ENCODE measurements at places on chromosomes 12 and 14.

- no peak for DNase-seq
Observed at GRCh38 chr14:80926397-80927082, 15.0 kb downstream of the CEP128 start.

- DNase-seq, result no peak
Observed at GRCh38 chr12:53954694-53955035, at the start of gene HOXC12. HOXC12 (plus strand) TSS chr12:53954903; CDS start chr12:53954930, 27 bp downstream.

DNA sequence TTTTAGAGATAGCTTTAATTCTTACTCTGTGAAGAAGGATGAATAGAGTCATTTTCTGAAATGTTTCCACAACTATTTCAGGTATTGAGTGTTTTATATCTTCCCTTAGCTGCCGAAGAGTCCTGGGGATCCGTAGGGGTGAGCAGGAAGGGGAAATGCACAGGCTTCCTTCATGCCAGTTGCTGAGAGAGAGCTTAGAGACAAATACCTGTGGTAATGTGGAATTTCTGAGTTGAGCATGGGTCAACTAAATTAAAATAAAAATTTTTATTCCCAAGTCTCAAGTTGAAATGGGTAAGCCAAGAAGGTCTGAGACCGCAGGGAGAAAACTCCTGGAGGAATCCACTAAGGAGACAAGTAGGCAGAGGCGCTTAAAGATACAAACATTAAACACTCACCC, 185.7 kb downstream of the DAD1 start:
- no peak for DNase-seq

GRCh38 chr12:82089369-82090121, 268.6 kb downstream of the CCDC59 start:
- no peak for DNase-seq

DNA sequence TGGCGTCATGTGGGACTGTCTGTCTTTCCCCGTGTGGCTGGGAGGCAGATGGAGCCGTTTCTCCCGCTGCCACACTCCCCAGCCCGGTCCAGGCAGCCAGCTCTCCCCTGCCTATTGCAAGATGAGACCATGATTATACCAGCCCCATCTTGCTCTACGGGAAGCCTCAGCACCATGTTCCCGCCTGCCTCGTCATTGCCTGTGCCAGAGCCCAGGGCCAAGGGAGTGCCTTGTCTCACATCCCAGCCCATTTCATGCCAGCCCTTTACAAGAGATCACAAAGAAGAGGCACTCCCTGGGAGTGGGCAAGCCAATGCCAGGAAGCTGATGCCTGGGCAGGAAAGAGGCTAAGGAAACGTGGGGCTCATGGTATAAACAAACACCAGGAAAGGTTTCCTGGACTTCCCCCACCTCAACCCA, 23.9 kb downstream of the GPR68 start:
- DNase-seq, result no peak

DNA sequence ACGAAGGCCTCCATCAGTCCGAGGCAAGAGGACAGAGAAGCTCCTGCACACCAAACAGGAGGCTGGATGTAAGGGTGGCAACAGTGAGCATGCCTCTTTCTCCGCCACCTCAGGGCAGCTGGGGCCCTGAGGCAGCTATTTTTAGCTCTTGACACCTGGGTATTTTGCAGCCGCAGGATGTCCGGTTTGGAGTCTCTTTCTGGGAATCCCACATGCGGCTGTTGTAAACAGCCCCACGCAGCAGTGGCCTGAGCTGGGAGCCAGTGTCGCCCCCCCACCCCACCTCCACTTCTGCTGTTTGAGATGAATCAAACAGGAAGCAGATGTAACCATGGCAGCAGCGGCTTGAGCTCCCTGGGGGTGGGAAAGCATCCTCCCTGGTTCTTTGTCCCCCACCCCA, 11.7 kb downstream of the HDAC7 start:
- peak; percentile 69 for DNase-seq

DNA sequence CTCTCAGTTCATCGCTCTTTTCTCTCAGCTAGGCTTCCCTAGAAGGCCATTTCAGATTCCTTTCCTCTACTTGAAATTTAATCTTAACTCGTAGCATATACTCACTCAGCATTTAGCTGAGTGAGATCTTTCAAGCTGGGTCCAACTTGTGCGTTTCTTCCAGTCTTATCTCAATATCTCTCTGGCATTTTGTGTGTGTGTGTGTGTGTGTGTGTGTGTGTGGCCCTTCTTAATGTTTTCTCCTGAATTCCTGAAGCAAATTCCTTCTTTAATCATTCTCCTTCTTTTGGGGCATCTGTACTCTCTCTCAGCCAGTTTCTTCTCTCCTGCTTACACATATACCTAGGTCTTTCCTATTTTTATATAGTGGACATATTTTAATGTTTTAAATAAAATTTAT, 129.1 kb downstream of the KITLG start:
- DNase-seq, result no peak

GRCh38 chr14:73712071-73712506, 2.1 kb downstream of the PNMA1 start:
- no peak for DNase-seq

DNA sequence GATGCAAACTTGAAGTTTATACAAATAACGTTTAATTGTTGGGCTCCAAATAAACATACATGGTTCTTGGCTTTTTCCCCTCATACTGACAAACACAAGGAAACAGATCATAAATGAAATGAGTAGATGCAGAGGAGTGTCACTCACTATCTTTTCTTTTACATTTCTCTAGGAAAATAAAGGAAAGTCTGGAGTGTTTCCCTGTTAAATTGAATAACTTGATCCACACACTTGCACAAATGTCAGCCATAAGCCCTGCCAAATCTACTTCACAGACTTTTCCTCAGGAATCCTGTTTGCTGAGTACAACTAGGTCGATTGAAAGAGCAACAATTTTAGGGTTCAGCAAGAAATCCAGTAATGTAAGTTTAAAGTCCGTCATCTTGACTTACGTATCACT, 175.3 kb downstream of the PLCZ1 start:
- no peak for DNase-seq

- no peak for DNase-seq
Observed at GRCh38 chr12:104758771-104759170, 199.3 kb downstream of the SLC41A2 start.

GRCh38 chr12:54026640-54027441, 1.4 kb upstream of the HOXC6 start:
- DNase-seq, result no peak

- DNase-seq, result no peak
Observed at GRCh38 chr12:34347367-34347766, 325.1 kb downstream of the ALG10 start.

GRCh38 chr14:77217551-77217950, 36.0 kb downstream of the TMEM63C start:
- no peak for DNase-seq

GRCh38 chr12:109174468-109174867, 58.1 kb downstream of the ACACB start:
- DNase-seq, result no peak

GRCh38 chr12:108696111-108696995, 35.0 kb downstream of the CORO1C start:
- DNase-seq, result no peak

- DNase-seq, result no peak
Observed at GRCh38 chr14:101426466-101426865, 134.8 kb upstream of the DIO3 start.

DNA sequence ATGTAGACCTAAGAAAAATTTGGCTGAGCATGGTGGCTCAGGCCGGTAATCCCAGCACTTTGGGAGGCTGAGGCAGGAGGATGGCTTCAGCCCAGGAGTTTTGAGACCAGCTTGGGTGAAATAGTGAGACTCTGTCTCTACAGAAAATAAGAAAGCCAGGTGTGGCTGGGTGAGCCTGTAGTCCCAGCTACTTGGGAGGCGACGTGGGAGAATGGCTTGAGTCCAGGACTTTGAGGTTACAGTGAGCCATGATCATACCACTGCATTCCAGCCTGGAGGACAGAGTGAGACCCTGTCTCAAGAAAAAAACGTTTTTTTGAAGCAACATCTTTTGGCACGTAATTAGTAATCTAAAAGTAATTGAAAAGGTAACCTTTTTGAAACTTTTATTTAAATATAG, 70.9 kb downstream of the FERMT2 start:
- peak; percentile 14 for DNase-seq

GRCh38 chr12:28409892-28410291, 219.6 kb downstream of the CCDC91 start:
- DNase-seq, result no peak

GRCh38 chr12:48105321-48105866, 485 bp downstream of the SENP1 start:
- DNase-seq, result no peak

GRCh38 chr14:92579244-92579936, 65.8 kb downstream of the RIN3 start:
- no peak for DNase-seq

DNA sequence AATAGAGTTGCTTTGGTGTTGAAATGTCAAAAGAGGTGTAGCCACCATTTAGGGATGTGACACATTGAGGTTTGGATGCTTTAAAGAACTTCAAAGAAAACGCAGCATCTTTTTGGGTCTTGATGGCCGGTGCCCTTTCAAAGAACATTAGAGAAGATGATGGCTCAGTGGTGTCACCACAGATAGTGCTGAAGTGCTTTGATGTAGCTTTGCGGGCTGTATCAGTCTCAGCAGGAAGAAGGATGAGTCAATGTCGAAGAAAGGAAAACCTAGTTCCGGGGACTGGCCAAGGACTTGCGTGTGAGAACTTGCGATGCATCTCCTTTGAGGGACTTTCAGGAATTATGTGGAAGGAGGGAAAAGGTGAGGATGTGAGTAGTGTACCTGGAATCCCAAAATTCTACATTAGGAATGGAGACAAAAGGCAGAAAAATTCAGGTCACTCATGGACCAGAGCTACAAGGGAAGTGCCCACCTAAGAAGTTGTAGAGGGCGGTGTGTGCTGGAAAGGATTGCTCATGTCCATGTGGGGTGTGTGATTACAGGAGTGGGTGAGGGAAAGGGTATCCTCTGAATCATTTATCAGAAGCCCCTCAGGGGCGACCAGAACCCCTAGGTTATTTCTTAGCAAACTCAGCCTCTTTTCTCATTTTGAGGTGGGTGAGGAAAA, 39.7 kb upstream of the GZMB start:
- no peak for DNase-seq

GRCh38 chr14:22305607-22306006, 283.4 kb downstream of the DAD1 start:
- DNase-seq, result no peak

GRCh38 chr12:4743046-4743445, 22.8 kb downstream of the GALNT8 start:
- no peak for DNase-seq

DNA sequence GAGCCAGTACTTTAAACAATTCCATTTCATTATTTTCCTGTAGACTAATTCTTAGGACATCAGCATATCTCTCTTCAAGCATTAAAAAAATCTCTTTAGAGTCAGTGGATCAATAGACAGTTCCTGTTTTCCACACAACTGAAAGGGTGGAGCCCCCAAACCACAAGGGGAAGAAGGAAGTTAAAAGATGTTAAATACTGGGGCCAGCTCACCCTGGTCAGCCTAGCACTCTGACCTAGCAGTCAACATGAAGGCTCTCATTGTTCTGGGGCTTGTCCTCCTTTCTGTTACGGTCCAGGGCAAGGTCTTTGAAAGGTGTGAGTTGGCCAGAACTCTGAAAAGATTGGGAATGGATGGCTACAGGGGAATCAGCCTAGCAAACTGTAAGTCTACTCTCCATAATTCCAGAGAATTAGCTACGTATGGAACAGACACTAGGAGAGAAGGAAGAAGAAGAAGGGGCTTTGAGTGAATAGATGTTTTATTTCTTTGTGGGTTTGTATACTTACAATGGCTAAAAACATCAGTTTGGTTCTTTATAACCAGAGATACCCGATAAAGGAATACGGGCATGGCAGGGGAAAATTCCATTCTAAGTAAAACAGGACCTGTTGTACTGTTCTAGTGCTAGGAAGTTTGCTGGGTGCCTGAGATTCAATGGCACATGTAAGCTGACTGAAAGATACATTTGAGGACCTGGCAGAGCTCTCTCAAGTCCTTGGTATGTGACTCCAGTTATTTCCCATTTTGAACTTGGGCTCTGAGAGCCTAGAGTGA, at the start of gene LYZ:
Gene LYZ (plus strand): TSS at position 220 of the 777 bp plus-strand sequence. CDS start 28 bp downstream, at position 248.
- no peak for DNase-seq

GRCh38 chr12:44589697-44590096, 286.4 kb downstream of the NELL2 start:
- DNase-seq, result no peak

DNA sequence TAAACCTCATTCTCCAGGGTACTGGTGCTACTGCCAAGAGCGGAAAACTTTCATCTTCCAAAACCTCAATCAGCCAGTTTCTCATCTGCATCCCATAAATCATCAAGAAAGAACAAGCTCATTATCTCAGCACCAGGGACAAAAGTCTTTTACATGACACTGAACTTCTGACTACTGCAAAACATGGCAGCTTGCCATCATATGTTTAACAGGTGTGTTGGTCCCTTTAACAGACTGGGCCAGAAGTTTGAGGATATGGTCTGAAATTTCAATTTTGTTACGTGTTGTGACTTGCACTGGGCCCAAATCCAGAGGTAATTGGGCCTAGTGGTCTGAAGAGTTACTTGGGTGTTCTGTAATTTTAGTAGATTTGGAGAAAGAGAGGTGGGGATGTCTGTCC, 305.4 kb upstream of the SEL1L start:
- DNase-seq, result peak; percentile 26

DNA sequence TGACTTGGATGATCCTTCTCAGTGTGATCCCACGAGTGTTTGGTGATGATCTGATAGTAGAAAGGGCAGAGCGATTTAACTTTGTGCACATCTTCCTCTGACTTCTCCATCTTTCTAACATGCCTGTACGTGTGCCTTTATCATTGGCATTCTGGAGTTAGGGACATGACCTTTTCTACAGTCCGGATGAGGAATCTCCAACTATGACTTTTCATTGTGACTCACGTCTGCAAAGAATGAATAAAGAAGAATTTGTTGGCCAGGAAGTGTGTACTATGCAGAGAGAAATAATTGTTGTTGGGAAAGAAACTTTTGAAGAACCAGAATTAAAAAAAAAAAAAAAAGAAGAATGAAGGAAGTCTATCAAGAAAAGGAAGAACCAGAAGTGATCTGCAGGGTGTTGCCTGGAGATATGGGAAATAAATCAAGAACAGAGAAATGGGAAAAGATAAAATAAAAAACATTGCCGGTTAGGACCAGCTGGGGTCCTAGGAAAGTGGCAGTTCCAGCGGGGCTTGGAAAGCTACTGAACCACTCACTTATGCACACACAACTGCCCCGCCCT, 25.3 kb downstream of the PPFIBP1 start:
- DNase-seq, result no peak

- no peak for DNase-seq
Observed at GRCh38 chr12:47725091-47725772, at the start of gene ENDOU. ENDOU (minus strand) TSS chr12:47725490; CDS start chr12:47725413, 77 bp downstream.

DNA sequence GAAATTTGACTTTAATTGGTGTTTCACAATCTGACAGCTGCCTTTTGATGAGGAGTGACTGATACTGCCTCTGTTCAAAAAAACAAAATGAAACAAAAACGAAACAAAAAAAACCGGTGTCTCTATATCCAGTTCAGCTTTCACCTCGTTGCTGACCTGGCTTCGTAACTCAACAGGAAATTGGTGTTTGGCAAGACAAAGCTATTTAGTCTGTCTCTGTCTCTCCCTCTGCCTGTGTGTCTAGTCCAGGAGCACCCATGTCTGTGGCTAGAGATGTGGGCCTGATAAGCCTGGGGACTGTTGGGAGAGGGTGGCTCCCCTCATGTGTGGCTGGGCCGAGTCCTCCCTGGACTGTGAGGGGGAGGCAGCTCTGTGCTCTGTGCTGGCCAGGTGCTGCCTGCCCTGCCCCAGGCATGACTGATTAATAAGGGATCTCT, 11.3 kb downstream of the CACNA1C start:
- DNase-seq, result no peak

GRCh38 chr12:114226241-114226928, 179.6 kb downstream of the TBX5 start:
- DNase-seq, result no peak

- DNase-seq, result no peak
Observed at GRCh38 chr14:105855893-105856675, 329.7 kb downstream of the TMEM121 start.

- DNase-seq, result no peak
Observed at GRCh38 chr14:89941830-89942377, 12.6 kb downstream of the EFCAB11 start.

All from SJCRH30 (cell line).